CD4-positive, CD25-positive, alpha-beta regulatory T cell (primary cell): ENCODE measurements at places on chromosomes 7 and 10. TPM values are rescaled to one million over a fixed set of nuclear protein-coding genes. Genes with fewer than 3 reads are reported as not detected.

DNA sequence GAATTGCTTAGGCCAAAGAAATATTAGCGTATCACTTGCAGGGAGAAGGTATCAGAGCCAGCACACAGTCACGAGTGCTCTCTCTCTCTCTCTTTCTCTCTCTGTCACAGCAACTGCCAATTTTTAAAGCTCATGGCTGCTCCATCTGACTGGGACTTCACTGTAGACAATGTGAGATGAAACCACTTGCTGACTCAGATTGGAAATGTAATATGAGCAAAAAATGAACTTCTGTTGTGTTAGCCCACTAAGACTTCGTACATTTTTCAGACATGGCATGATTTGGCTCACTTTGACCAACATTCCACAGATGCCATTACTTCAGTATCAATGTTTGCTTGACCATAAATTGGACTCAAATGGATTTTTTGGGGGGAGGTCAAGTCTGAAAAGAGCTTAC, 68.1 kb downstream of the DGKB start:
- no peaks in the 10 kb centered on the region for H3K4me1 ChIP-seq
- DNase-seq: no peak
- H3K27ac ChIP-seq: no peak overlapping the region
- no peaks in the 10 kb centered on the region for H3K36me3 ChIP-seq
- no peaks in the 10 kb centered on the region for H3K27me3 ChIP-seq

DNA sequence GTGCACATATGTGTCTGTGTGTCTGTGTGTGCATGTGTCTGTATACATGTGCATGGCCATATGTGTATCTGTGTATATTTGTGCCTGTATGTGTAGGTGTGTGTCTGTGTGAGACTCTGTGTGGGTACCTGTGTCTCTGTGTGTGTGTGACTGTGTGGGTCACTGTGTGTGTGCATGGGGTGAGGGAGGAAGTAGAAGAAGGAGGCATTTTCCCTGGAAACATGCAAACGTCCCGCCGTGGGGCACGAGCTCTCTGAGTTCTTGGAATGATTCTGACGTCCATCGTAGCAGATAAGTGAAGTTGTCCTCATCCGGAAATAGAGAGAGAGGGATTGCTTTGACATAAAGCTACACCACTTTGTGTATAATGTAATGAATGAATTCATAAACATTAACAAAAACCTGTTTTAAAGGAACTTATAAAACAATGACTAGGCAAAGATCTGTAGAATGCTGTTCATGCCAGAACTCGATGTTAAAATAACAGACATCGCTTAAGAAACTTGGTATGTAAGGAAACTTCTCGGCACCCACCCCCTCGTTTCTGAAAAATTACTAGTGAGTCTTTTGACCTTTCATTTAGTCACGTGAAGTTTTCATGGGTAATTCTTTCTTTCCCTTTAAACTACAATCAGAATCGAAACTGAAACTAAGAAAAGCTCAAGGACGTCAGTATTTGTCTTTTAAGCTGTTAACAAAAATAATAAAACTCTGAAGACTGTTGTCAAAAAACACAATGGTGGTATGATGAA, 43.6 kb upstream of the KLF6 start:
- no peaks in the 10 kb centered on the region for H3K36me3 ChIP-seq
- peak overlapping the region; percentile 84 for H3K27ac ChIP-seq
- peaks cover 18% of the 10 kb centered on the region for H3K4me1 ChIP-seq
- peak; percentile 89 for DNase-seq
- H3K27me3 ChIP-seq: no peaks in the 10 kb centered on the region
- peak overlapping the region; percentile 91 for H3K4me3 ChIP-seq

GRCh38 chr7:130793855-130794618, 60.0 kb upstream of the KLF14 start:
- H3K4me1 ChIP-seq: no peaks in the 10 kb centered on the region
- no peak overlapping the region for H3K4me3 ChIP-seq
- no peak overlapping the region for H3K27ac ChIP-seq

The ANKRD30A gene
- total RNA-seq: not detected

GRCh38 chr10:8238986-8239385, 184.5 kb downstream of the GATA3 start:
- H3K27ac ChIP-seq: no peak overlapping the region
- peaks cover 28% of the 10 kb centered on the region for H3K4me1 ChIP-seq
- no peaks in the 10 kb centered on the region for H3K36me3 ChIP-seq
- peak overlapping the region; percentile 34 for H3K4me3 ChIP-seq

GRCh38 chr10:28691187-28691694, 13.9 kb downstream of the BAMBI start:
- no peaks in the 10 kb centered on the region for H3K36me3 ChIP-seq
- DNase-seq: no peak
- no peak overlapping the region for H3K27ac ChIP-seq
- no peaks in the 10 kb centered on the region for H3K4me1 ChIP-seq

DNA sequence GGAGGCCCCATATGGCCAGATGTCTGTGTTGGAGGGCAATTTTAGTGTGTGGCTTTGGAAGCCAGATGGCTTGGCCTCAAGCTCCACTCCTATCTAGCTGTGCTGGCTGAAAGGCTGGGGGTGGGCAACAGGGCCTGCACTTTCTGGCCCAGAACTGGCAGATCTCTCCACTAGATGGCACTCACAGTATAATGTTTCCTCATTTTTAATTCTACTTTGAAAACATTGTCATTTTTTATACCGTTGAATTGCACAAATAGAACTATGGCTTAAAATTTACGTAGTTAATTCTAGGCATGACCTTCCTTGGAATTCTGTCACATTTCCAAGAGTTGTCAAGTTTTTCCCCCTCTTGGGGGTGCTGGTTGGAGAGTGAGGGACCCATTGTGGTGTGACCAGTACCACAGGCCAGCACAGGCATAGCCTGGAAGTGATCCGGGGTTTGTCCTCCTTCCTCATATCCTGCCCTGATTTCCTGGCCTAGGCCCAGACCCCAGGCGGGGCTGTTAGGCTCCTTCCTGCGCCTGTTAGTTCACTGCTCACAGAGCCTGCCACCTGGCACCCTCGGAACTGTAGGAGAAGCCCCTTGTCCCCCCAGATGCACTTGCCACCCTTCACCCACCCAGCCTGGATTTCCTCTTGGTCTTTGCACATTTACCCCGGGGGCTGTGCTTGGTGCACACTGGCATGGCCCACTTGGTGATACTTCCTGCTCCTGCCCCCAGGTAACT, 52.8 kb downstream of the ARHGAP22 start:
- H3K27ac ChIP-seq: no peak overlapping the region
- peak; percentile 11 for DNase-seq
- H3K4me1 ChIP-seq: no peaks in the 10 kb centered on the region
- H3K27me3 ChIP-seq: no peaks in the 10 kb centered on the region

DNA sequence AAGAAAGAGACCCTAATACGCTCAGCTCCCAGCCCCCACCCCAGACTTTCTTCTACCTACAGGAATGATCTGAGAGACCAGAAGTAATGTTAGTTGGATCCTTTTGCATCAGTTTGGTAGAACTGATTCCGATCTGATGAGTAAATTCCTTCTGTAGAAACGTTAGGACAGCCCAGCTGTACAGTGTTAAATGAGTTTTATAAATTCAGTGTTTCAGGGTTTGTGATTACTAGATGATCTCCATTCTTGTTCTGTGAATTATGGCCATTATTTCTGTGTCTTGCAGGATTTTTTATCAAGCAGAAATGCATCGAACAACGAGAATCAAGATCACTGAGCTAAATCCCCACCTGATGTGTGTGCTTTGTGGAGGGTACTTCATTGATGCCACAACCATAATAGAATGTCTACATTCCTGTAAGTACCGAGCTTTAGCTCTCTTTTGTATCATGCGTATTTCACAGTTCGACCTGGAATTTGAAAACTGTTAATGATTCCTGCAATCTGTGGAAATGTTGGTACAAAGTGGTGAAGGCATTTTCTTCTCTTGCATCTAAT, 5.3 kb downstream of the BMI1 start:
- H3K27me3 ChIP-seq: peaks cover 15% of the 10 kb centered on the region
- no peak for DNase-seq
- H3K4me1 ChIP-seq: peaks cover 37% of the 10 kb centered on the region
- H3K27ac ChIP-seq: peak overlapping the region; percentile 71
